ENCODE measurements at places on chromosomes 12 and 14.

DNA sequence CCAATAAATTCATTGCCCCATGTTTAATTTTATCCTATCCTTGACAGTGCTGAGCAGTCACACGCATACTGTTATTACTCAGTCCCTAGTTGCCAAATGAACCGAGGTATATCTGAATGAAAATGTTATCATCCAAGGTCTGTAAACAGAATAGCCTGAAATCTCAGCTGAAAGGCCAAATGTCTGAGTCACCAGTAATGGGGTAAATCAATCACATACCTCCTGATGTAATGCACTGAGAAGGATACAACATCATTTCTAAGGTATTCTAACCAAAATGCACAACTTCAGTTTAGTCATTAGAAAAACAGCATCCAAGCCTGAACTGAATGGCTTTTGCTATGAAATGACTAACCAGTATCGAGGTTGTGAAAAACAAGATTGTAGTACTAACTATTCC lies 228.6 kb downstream of the DPF3 start:
- DNase-seq = peak; percentile 81

DNA sequence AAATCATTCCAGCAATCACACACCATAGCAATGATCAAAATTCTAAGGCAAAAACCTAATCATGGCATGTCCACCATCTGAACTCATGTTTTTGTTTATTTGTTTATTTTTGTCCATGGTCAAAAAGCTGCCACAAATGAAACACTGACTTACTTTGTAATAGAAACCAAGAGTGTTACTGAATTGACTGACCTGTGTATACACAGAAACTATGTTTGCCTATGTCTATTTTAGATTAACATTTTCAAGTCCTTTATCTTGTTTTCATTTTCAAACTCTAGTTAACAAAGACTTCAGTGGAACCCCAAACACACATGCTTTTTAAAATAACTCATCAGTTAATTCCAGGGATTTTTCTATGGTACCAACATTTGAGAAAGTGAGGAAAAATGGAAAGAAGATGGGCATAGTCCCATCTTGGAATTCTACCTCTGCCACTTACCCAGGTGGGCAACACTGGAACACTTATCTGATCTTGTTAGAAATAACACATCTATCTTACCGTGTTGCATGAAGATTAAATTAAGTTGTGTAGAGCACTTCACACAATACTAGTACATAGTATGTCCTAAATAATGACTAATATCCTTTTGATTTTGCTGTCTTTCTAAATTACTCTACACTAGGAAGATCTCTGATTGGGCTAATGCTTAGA lies 6.4 kb downstream of the LUM start:
- DNase-seq = no peak

- DNase-seq = no peak
Measured at GRCh38 chr12:76340680-76341435, 7.4 kb downstream of the BBS10 start.

DNA sequence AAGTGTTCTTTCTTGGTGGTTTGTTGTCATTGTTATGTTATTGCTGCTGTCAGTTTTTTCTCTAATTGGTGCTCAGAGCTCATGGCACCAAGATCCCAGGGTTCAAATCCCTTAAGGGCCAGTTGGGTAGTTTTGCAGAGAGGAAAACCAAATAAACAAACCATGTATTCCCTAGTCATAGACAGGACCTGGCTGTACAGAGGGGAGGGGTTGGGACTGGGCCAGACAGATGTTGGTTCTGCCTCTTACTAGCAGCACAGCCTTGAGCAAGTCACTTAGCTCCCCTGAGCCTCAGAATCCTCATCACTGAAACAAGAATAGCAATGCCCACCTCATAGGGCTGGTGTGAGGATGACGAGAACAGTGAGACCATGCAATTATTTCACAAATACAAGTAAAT lies 53.4 kb downstream of the LTBP2 start:
- DNase-seq = no peak

- no peak for DNase-seq
Measured at GRCh38 chr14:61536661-61537562, 158.4 kb upstream of the HIF1A start.

Data from urothelium cell line (cell line).